ENCODE measurements at places on chromosomes 7 and 10. TPM values are rescaled to one million over a fixed set of nuclear protein-coding genes. Genes with fewer than 3 reads are reported as not detected.

Gene BTBD16
- not detected for total RNA-seq

- no peak for DNase-seq
Measured at GRCh38 chr10:34102893-34103506, 712.1 kb downstream of the PARD3 start.

GRCh38 chr10:129935867-129936152, 28.3 kb downstream of the EBF3 start:
- no peak for DNase-seq

GRCh38 chr10:107653832-107654287, 489.4 kb upstream of the SORCS1 start:
- no peak for DNase-seq

DNA sequence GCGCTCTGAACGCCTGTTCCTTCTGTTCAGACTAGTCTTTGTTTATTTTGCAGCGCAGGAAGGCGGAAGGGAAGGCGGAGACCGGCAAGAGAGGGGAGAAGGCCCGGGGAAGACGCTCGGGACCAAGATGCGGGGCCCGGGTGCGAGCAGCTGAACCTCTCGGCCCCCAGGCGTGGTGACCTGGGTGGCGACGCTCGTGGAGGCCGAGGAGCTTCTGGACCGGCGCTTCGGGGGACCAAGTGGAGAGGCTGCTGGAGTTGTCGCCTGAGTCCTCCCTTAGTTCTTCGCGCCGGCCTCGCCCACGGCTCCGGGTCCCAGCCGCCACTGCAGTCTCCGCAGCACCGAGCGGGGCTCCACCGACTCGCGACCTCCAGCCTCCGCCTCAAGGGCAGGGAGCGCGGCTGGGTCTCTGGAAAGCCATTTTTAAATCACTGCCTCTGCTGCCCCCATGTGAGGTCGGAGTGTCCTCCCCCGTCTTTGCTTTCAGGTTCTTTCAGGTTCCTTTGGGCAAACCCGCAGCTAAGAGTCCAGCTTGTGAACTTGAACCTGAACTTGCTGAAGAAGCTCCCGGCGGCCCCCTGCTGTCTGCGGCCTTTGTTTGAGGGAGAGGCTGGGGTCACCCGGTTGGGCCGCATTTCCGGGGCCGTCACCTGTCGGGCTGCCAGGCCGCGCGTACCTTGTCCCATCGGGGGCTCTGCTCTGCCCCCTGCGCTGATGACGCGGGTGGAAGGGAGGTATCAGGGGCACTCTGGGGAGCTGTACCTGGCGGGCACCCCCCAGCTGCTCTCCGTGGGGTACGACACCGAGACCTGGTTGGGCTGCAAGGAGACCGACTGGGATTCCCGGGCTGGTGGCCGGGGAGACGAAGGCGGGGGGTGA, 136.0 kb downstream of the KIF20B start:
- DNase-seq = peak; percentile 36

GRCh38 chr10:119100434-119101238, 3.3 kb upstream of the DENND10 start:
- no peak for DNase-seq

GRCh38 chr10:96269438-96270300, 1.7 kb downstream of the BLNK start:
- no peak for DNase-seq

Gene GDF2
- total RNA-seq = not detected

- no peak for DNase-seq
Measured at GRCh38 chr10:32981760-32982159, 23.7 kb upstream of the ITGB1 start.

Gene SUN3
- 0.54 TPM for total RNA-seq

DNA sequence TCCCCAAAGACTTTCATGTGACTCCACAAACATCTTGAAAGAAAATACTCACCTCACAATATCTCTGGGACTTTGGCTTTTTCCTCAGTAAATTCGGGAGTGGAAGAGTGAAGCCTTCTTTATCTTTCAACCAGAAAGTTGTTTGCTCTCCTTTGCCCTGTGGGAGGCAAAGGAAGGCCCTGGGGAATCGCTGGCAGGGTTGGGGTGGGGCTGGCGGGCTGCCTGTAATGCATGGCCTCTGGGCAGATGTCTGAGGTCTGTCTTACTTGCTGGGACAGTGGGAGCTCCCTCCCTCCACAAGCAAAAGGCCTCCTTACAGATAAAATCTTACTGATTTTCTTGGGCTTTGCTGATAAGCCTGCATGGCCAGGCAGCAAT, 24.9 kb downstream of the TECTB start:
- DNase-seq = no peak

DNA sequence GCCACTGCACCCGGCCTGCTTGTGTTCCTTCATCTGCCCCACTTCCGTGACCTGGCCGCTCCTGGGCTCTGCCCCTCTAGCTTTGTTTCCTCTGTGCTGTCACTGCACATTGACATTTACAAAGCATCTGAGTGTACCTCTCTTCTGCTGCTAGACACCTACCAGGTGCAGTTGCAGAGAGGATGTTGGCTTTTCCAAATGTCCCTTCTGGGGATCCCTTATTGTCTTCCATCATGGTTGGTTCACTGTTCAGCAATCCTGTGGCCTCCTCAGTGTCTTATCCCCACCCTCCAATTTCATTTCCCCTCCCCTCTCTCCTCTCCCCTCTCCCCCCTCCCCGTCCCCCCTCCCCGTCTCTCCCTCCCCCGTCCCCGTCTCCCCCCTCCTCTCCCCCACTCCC, 13.8 kb downstream of the VWA2 start:
- DNase-seq = no peak

GRCh38 chr7:55363386-55364170, 1.6 kb upstream of the LANCL2 start:
- no peak for DNase-seq

GRCh38 chr10:24718031-24718855, 5.4 kb downstream of the ARHGAP21 start:
- DNase-seq = no peak

Gene ANKRD61
- not detected for total RNA-seq

Gene CREB5
- total RNA-seq = 2.0 TPM

GRCh38 chr7:126819197-126819484, 433.6 kb downstream of the GRM8 start:
- no peak for DNase-seq

- no peak for DNase-seq
Measured at GRCh38 chr7:111820621-111821020, 258.3 kb upstream of the IMMP2L start.

DNA sequence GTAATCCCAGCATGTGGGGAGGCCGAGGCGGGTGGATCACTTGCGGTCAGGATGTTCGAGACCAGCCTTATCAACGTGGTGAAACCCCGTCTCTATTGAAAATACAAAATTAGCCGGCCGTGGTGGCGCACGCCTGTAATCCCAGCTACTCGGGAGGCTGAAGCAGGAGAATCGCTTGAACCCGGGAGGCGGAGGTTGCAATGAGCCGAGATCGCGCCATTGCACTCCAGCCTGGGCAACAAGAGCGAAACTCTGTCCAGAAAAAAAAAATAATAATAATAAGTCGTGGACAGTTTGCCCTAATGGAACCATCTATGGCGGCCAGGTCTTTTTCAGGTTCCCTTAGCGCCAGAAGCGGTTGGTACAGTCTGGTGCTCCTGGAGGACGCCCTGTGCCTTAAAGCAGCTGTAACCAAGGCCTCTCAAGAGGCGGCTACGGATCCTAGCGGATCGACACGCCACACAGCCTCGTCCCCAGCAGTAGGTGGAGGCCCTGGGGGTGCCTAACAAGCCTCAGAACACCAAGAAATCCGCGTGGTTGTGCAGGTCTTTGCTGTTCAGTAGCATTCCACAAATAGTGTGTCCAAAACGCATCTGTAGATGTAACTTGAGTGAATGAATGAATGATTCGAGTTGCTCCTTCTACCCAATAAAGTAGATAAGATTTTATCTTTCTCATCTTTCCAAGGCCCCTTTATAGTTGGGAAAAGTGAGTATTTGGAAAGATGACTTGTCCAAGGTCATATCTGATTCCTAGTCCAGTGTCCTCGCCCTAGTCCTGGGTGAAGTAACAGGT, 982 bp downstream of the PGAM1 start:
- no peak for DNase-seq

Gene ARL3
- 6.2 TPM for total RNA-seq

DNA sequence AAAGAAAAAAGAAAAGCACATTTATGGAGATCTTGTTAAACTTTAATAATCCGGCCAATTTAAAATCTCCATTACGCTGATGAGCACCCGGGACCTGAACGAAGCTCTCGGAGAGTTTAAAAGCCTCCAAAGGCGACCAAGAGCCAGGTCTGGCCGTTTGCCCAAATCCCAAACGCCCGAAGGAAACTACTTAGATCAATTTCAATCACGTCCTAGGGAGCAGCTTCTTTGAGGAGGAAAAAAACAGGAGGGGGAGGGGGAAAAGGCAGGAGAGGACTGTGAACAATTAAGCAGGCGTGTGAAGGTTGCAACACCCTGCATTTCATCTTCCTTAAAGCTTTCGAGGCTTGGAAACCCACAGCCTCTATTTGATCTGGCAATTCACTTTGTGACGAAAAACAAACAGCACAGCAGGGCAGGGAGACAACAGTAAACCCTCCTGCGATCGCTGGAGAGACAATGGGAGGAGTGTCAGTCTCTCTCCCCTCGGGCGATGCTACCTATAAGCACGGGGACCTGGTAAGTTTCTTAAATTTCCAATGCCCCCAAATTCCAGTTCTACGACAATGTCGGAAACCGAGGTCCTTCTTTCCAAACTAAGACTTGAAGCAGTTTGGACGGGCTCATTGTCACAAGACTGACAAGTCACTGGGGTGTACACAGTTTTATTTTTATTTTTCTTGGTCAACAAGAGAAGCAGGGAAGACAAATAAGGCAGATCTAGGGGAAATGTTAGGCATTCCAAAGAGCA, 1.2 kb downstream of the KLF6 start:
- DNase-seq = no peak

DNA sequence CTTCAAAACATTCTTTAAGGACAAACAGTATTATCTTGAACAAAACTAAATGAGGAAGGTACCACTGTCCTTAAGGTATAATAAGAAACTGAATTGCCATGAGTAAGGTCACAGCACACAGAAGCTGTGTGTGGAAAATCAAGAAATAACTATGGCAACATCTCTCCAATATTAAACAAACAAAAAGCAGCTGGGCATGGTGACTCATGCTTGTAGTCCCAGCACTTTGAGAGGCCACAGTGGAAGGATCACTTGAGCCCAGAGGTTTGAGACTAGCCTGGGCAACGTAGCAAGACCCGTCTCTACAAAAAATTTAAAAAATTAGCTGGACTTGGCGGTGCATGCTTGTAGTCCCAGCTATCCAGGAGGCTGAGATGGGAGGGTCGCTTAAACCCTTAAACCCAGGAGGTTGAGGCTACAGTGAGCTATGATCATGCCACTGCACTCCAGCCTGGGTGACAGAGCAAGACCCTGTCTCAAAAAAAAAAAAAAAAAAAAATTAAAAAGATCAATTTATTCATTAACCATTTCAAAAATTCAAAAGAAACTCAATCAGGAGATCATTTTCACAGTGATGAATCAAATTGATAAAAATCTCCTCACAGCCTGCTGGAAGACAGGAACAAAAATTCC, 195.4 kb downstream of the SKIDA1 start:
- no peak for DNase-seq

Gene CACNA2D1
- total RNA-seq = not detected

Gene GHRHR
- total RNA-seq = not detected

DNA sequence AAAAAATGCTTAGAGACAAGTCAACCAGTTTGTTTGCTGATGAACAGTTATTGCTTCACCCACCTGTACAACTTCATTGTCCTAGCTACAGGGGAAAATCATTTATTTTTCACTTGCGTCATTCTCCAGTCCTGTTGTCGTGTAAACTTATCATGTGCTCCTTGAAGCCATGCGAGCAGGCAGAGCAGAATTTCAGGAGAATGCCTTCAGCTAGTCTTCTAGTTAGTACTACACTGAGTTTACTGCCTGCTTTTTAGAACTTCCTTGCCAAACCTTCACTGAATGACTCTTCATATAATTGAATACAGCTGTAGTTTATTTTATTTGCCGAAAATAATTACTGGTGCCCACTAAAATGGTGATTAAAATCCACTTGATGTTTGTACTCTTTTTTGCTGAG, 15.6 kb downstream of the RPA3 start:
- DNase-seq = no peak

- DNase-seq = no peak
Measured at GRCh38 chr10:115026746-115027140, 66.4 kb upstream of the ATRNL1 start.

All from activated naive CD8-positive, alpha-beta T cell treated with anti-CD3 and anti-CD28 coated beads for 36 hours (primary cell).